Heart left ventricle (tissue), 16 donors: ENCODE measurements at places on chromosomes 3 and 15.

GRCh38 chr15:23762026-23762425 is 74.9 kb upstream of the NDN start:
- DNase-seq = no peak

GRCh38 chr3:20406611-20407011 is 220.6 kb upstream of the SGO1 start:
- no peak for DNase-seq

GRCh38 chr3:72085036-72085435 is 300.1 kb upstream of the PROK2 start:
- DNase-seq = no peak

- DNase-seq = no peak
Measured at GRCh38 chr3:80355144-80355543, 587.3 kb upstream of the ROBO1 start.

GRCh38 chr3:136728918-136729317 is 23.3 kb downstream of the STAG1 start:
- no peak for DNase-seq

DNA sequence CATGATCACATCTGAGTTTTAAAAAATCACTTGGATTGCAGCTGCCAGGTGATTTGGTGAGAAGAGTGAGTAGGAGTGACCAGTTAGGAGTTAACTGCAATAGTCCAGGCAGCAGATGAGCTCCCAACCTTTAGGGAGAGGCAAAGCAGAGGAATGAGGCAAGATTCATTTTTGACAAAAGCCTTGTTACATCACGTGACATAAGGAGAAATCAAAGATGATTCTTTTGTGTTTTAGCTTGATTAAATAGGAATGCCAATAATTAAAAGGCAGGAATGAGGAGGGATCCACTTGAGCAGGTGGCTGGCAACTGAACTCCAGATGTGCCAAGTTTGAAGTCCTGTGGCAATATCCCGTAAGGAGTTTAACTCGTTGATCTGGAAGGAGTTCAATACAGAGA is 2.5 kb downstream of the GATM start:
- no peak for DNase-seq

- DNase-seq = no peak
Measured at GRCh38 chr3:166957121-166957520, 423.0 kb downstream of the ZBBX start.
